Omental fat pad (tissue), 4 donors: ENCODE measurements at places on chromosomes 5 and 9.

DNA sequence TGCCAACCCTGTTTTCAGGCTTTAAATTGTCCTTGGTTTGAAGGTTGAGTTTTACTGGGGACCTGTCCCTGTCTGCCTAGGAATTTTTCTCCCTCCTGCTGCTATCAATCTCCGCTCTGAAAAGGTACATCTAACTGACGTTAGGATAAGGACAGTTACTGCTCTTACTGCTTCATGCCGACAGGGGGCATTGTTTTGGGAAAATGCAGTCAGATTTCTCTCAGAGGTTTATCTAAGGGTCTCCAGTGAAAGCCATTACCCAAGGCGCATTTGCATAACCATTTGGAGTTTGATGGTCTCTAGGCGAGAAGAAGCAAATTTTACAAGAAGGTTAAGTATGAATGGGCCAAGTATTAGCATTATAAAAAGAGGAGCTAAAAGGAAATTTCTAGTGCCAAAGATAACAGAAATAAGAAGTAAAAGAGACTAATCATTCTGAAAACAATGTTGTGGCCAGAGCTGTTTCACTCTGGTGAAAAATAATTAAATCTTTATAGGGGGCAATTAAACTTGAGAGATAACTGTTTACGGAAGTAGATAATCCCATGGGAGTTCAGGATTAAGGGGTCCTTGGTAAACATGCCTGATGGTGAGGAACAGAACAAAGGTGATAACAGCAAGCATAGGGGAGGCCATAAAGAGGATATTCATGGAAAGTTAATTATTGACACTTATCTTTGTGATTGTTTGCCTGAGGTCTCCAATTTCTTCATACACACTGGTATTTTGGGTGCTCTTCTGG, 605.0 kb downstream of the MTRR start:
- no peak for DNase-seq

GRCh38 chr9:108983885-108984284, 29.4 kb downstream of the CTNNAL1 start:
- DNase-seq, result no peak

GRCh38 chr5:5533927-5534326, 111.5 kb downstream of the ICE1 start:
- no peak for DNase-seq

- no peak for DNase-seq
Measured at GRCh38 chr9:104386425-104387069, 117.5 kb upstream of the OR13F1 start.

DNA sequence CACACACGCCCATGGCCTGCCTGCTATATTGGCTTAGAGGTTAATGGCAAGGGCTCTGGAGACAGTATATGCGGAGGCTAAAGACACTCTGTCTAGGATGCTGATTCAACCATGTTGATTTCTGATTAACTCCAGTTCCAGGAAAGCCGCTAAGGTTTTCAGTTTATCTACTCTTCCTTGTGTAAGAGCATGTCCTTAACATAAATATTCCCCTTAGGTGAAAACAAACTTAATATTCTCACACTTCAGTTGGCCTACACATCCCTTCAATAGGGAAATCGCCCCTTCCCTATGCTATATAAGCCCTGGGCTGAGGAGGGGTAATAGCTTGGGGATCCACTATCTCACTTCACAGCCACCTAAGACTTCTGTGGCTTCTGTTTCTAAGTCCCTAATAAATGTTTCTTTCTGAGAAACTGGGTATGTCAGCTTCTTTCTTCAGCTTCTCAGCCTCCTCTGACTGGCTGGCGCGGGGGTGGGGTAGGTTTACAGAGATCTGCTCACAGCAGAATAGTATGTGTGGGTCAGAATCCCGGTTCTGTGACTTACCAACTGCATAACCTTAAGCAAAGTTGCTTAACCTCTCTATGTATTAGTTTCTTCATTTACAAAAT, 4.3 kb upstream of the GPX3 start:
- DNase-seq, result no peak

- no peak for DNase-seq
Measured at GRCh38 chr5:80346055-80346454, 26.3 kb downstream of the SPZ1 start.

DNA sequence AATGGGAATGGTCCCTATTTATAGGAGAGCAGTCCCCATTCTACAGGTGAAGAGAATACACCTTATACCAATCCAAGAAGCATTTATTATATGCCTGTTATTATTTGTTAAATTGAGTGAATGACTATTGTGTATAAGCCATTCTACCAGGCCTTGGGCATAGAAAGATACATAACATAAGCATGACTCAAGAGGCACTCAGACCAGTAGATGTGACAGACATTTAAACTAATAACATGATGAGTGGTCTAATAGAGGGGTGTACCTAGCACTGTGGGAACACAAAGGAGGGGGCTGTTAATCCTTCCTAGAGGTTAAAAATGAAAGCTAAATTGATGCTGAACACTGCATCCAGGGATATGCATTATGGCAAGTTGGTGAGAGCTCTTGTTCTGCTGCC, 145.0 kb upstream of the TNC start:
- no peak for DNase-seq

GRCh38 chr9:31807574-31808256, 576.7 kb upstream of the ACO1 start:
- no peak for DNase-seq

DNA sequence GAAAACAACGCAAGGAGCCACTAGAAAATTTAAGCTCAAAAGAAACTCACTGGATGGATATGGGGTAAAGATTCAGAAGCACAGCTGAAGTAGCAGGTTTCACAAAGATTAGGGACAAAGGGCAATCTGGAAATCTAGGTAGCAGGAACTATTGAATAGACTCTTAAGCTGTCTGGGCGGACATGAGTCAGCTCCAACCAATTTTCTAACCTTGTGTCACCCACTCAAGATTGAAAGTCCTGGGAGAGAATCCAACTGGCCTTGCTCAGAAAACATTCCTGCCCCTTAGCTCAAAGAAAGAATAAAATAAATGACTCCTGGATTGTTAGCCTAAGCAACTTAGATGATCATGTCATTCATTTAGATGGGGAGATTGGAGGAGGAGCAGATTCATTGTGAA, 69.2 kb downstream of the STK32A start:
- no peak for DNase-seq

GRCh38 chr5:38845526-38846378, at the start of gene OSMR:
Gene OSMR (plus strand): TSS chr5:38846012. CDS start chr5:38869045, 23,033 bp downstream.
- DNase-seq, result peak; percentile 74

- no peak for DNase-seq
Measured at GRCh38 chr5:162096448-162096847, 28.9 kb downstream of the GABRG2 start.

DNA sequence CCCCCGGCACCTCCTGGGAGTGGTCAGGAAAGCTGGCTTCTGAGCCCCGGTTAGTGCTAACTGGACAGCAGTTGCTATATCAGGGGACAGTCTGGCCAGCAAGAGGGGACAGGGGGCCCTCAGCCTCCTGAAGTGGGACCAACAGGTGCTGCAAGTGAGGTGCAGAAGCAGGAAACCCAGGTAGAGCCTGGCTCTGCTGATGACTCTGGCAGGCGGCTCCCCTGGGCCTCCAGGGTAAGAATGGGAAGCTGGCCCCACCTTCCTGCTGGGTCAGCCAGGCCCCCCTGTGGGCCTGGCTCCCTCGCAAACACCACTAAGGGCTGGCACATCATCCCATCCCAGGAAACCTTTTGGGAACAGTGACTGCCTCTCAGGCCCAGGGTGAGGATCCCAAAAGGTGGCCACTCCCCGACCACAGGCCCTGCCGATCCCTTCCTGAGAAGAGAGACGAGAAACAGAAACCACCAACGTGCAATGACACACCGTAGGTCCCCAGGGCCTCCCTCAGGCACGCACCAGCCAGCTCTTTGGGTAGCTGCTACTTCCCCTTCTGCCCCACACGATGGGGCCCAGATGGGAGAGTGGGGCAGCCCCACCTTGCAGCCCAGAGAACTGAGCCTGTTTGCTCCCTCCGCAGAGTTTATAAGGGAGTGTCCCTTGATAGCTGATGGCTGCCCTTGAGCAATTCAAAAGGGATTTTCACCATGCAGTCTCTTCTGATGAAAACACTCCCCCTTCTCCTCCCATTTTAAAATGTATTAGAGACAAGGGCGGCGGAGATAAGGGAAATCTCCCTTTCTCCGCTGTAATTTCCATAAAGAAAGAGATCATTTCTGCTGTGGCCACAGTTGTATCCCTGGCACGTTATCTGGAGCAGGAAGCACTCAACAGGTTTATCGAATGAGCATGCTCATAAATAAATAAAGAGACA, 76.8 kb downstream of the STK10 start:
- no peak for DNase-seq

DNA sequence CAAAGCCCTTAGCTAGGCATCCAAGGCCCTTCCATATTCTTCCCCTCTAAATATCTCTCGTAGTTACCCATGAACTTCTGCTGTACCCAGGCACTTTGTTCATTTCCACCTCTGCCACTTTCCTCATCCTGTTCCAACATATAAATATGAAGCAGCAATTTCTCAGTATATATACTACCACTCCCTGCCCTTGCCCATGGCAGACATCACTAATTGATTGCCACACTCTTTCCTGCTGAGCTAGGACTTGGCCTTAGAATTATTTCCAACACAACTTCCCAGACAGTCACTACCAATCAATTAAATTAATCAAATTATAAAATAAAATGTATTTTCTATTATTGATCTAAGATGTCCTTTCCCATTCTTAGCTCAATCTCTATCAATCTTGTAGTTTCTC, 8.5 kb downstream of the INSYN2B start:
- DNase-seq, result no peak
